ENCODE measurements at places on chromosomes 16 and 17.

DNA sequence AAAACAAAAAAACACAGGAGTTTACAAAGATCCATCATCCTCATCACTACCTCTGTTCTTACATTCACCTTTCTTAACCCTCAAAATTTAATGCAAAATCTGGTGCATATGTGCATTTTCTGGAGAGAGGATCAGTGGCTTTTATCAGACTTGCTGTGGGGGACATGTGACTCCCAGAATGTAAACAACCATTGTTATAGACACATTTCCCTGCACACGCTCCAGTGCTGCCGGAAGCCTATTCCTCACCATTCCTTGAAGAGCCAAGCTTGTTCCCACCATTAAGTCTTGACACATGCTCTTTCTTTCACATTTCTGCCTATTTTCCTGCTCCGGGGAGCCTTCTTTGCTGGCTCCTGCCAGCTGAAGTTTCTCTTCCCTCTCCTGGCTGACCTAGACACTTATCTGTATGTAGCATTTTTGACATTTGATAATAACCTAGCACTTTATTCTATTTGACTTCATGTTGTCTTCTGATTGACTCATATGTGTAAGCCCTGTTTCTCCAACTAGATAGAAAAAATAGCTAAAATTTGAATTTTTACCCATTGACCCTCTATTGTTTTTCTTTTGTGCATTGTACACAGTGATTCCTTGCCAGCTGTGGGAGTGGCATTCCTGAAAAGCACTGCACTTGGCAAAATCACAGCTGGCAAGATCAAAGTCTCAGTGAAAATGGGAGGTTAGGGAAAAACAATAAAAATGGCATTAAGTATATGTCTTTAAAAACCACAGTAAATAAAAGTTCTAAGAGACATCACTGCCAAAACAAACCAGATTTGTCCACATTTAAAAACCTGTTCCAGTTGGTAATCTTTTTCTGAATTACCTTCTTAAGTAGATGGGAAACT is 76.8 kb upstream of the CIBAR2 start:
- no peak for DNase-seq

DNA sequence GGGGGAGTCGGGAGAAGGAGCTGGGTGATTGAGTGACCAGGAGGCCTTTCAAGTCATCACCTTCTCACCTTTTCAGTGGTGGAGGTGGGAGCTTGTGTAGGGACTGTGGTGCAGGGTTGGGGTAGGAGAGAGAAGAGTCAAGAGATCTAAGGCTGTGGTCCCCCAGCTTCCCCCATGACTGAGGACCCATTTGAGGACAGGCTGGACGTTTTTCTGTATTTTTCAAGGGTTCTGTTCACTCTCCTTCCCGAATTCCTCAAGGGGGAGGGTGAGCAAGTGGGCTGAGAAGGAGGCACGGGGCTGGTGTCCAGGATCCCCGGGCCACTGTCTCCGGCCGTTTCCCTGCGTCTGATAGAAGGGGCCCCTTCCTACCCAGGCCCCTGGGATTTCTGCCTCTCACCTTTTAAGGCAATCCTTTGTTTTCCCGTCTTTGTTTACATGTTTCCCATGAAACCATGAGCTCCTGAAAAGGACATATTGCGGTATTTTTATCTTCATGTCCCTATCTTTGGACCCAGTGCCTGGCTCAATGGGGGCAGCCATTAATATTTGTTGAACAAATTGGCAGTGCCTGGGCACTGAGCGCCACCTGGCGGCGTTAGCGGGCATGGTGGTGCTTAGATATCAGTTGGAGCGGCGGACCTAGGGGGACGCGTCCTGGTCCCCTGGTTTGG is 9.2 kb upstream of the CD300A start:
- peak; percentile 60 for DNase-seq

- no peak for DNase-seq
Measured at GRCh38 chr16:19075511-19075910, 8.1 kb downstream of the COQ7 start.

DNA sequence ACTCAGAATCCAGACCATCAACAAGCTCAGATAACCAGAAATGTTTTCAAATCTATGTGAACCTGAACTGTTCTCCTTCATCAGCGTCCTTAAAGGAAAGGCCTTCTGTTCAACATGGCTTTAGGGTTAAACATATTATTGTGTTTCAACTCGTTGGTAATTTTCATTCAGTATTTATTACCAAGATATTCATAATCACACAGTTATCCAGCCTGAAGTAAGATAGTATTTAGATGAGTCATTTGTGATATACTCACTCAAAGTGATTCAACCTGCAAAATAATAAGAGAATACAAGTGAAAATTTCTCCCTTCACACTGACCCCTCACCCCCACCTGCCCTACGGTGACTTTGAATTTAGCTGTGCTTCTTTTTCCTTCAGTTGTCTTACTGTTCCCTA is 3.0 kb downstream of the CYLD start:
- DNase-seq = no peak

DNA sequence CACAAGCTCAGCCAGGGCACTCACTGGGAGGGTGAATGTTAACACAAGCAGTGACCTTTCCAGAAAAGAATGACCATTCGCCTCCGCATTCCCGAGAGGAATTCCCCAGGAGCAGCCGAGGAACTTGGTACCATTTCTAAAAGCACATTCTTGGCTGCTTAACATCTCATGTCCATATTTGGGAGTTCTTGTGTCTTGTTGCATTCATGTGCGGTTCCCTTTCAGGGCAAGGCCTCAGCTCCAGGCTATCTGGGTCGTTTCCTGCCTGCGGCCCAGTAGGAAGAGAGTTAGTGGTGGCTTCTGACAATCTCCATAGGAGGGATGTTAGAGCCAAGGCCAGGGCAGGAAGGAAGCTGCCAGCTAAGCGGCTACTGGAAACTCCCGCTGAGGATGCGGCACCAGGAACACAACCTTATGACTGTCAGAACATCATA is 27.8 kb upstream of the MEAK7 start:
- DNase-seq = peak; percentile 26
